ENCODE measurements at places on chromosomes 1 and 21.

- DNase-seq, result no peak
Observed at GRCh38 chr21:14536929-14537328, 9.2 kb downstream of the SAMSN1 start.

- no peak for DNase-seq
Observed at GRCh38 chr1:239675735-239676134, 289.4 kb downstream of the CHRM3 start.

- no peak for DNase-seq
Observed at GRCh38 chr1:43121256-43121900, 50.7 kb downstream of the EBNA1BP2 start.

DNA sequence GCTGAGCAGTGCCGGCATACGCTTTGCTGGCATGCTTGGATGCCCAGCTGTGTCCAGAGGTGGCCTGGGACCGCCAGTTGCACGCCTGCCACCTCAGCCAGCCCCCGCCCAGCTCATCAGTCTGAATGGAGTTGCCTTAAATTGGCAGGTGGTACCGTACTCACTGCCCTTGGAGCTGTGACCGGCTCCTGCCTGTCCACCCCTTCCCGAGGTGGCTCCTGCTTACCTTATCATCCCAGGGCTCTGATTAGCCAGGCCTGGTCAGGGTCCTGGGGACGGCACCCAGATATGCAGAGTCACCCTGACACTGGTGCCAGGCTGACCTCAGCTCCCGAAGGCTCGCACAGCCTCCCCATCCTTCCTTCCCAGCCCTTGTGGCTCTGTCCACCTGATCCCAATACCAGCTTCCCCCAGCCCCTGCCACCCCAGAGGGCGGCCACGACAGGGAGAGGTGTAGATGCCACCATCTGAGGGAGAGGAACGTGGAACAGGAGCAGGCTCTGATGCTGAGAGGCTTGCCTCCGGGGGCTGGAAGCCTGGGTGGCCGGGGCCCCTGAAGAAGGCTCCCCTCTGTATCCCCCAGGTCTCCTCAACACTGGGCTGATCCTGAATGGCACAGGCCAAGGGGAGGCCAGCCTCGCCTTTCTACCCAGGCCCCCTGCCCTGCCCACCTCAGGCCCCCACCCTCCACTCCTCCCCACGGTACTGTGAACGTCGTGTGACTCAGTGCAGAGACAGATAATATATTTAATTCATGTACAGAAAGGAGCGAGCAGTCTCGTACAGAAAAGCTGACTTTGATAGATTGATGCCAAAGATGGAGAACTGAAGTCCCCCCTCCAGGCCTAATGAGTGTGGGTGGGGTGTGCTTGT lies 27.8 kb downstream of the CDK18 start:
- no peak for DNase-seq

DNA sequence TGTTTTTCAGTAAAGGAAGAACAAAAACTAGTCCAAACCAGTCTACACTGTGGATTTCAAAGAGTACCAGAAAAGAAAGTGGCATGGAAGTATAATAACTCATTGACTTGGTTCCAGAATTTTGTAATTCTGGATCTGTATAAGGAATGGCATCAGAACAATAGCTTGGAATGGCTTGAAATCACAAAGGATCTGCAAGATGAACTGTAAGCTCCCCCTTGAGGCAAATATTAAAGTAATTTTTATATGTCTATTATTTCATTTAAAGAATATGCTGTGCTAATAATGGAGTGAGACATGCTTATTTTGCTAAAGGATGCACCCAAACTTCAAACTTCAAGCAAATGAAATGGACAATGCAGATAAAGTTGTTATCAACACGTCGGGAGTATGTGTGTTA lies 21.3 kb downstream of the CHODL start:
- DNase-seq, result no peak

DNA sequence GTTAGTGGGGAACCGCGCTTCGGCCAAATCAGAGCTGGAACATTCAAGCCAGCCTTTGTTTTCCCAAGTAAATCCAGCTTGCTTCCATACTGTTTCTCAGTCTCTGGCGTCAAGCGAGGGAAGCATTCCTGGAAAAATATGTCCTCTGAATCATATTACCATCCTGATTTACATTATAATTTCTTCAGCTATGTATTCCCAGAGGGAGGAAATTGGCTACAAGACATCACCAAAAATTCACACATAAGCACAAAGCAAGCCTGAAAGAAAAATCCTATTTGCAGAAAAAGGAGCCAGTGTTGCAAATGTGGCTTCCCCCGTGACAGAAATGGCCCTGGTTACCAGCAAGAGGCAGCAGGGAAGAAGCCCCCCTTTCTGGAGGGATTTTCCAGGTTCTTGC lies 233.3 kb downstream of the KCNJ6 start:
- no peak for DNase-seq

DNA sequence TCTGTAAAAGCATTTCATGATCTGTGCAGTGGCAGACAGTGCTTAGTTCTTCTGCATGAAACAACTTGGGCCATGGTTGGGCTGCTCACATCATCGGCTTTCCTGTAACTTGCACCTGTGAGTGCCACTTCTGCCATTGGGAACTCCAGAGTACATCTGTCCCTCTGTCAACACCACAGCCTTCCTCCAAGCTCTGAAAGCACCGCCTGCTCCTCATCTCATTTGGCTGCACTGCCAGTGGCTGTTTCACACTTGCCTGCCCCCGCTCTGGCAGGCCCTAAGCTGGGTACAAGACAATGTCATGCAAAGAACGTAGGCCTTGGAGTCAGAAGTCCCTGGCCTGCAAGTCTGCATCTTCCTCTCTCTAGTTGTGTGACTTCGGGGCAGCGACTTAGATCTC lies 46.4 kb downstream of the DDX20 start:
- DNase-seq, result no peak

- no peak for DNase-seq
Observed at GRCh38 chr1:156146020-156146768, 7.2 kb upstream of the SEMA4A start.

GRCh38 chr1:248839168-248839555 lies 1.1 kb downstream of the ZNF672 start:
- DNase-seq, result no peak

DNA sequence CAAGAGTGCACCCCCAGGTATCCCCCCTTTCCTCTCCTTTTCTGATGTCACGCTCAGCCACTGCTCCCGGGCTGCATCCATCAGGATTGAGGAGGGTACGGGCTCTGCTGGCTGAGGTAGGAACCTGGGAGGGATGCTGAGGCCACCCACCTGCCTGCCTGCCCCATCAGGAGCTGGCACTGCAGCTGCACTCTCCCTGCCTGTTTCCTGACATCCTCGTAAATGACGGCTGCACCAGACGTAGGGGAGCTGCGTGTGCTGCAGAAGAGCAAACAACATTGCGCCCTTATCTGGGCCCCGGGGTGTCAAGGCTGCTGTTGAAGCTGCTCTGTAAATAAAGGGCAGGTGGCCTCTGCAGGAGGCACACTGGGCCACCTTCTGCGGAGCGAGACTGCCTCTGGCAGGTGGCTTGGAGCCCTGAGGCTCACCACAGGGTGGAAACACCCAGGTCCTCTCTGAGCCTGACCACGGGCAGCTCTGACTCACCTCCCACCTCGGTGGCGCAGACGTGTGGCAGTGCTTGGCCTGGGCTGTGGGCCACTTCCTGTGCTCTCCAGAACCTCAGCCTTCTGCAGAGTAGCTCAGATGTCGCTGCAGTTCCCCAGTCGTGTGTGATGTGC lies 30.9 kb downstream of the SNAP47 start:
- peak; percentile 61 for DNase-seq

GRCh38 chr1:53949023-53949990 lies 3.2 kb downstream of the LRRC42 start:
- no peak for DNase-seq

All from T-helper 9 cell (primary cell).